ENCODE measurements at places on chromosomes 12 and 14.

DNA sequence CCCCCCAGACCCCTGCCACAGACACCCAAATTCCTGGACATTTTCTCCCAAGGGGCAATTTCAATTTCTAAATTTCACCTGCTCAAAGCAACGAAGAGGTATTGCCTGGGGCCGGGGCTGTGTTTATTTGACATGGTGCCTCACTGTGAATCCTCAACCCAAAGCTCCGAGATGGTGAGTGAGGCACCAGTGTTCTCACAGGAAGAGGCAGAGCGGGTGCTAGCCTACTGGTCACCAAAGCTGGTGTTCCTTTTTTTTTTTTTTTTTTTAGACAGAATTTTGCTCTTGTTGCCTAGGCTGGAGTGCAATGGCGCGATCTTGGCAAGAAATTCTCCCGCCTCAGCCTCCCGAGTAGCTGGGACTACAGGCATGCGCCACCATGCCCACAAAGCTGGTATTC, 14.8 kb upstream of the SH2B3 start:
- DNase-seq, result no peak

DNA sequence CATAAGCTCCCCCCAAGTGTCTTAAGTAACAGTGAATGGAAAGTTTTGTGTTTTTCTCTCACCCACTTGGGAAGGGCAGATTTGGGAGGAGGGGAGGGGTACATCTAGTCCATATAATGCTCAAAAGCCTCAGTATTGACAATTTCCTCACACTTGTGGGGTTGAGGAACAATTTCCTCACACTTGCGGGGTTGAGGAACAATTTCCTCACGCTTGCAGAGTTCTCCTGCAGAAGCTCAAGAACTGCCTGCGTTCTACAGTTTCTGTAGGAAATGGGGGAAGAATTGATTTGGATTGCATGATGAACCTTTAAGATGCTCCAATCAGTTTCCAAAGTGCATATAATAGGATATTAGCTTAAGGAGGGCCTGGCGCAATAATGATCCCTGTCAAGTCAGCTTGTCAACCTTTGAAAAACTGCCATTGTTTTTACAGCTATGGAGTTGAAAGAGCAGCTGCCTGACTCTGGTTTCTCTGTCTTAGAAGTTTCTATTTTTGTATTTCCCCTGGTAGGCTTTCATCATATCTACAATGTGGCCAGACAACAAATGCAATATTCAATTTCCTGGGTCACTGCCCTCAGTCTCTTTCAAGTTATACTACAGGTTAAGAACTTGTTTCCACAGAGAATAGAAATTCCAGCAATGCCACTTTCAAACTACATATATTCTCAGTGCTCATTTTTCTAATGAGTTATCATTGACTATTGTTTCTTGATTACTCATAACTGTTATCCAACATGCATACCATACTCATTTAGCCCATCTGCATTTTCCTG, 66.5 kb downstream of the PLEKHG7 start:
- no peak for DNase-seq

GRCh38 chr12:58639318-58639934, 280.9 kb downstream of the LRIG3 start:
- no peak for DNase-seq

DNA sequence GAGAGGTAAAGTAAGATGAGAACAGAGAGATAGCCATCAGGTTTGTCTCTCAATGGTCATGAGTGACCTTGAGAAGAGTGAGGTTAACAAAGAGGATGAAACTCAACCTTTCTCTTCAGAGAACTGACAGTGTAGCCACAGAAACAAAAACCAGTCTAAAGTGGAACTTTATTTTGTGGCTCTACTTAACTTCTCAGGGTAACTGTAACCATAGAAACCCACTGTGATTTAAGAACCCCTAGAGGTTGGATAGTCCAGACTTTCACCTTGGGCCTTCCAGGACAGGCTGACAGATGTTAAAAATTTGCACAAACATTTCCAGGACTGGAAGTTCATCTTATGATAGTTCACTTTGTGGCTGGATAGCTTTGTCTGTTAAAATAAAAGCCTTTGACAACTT, 48.5 kb downstream of the ATP23 start:
- no peak for DNase-seq

DNA sequence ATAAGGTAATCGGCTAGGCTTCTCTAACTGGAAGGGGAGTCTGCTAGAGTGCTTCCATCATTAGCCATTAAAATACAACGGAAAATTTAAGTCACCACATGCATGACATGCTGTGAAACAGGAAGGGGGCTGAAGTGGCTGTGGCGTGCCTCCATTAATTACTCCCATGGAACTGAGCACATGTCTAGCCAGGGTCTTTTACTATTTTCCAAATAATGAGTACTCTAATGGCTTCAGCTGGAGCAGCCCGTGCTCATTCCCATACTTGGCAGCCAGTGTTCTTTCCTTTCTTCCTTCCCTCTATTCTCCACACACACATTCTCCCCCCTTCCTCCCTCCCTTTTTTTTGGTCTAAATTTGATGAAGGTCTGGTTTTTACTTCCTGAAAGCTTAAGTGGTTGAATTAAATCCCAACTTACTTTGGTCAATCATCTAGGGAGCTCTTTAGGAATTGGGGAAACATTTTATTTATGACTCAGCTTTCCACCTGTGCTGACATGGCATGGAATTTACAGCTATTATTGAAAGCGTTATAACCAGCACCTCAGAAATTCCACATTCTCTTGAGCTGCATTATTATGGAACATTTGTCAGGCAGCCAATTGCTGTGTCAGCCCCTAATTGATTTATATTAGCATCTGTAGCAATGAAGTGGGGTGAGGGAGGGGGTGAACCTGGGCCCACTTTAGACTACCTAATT, 72.3 kb downstream of the LRIG3 start:
- no peak for DNase-seq

GRCh38 chr12:130826151-130826801, 12.8 kb downstream of the STX2 start:
- DNase-seq, result peak; percentile 58

GRCh38 chr12:117467588-117467987, 106.2 kb upstream of the NOS1 start:
- no peak for DNase-seq

DNA sequence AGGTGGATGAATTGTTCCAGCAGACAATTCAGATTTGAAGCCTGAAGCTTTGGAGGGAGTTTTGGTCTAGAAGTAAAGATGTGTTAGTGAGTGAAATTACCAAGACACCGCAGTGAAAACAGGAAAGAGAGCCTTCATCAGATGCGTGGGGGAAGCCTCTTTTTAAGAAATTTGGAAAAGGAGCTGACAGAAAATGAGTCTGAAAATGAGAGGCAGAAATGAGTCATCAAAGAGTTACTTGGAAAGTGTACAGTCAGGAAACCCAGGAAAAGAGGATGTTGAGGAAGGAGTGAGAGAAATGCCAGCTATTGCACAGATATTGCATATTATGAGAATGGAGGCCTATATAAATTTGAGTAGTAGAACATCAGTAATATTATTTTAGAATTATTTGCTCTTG, 520.7 kb downstream of the NRXN3 start:
- DNase-seq, result no peak

GRCh38 chr12:75792687-75793086, 238.9 kb downstream of the PHLDA1 start:
- DNase-seq, result no peak

GRCh38 chr14:74141703-74142102, 56.9 kb downstream of the LIN52 start:
- DNase-seq, result no peak

GRCh38 chr12:98074286-98074685, 441.1 kb upstream of the TMPO start:
- no peak for DNase-seq

GRCh38 chr14:39722547-39723273, 290.5 kb upstream of the FBXO33 start:
- no peak for DNase-seq

DNA sequence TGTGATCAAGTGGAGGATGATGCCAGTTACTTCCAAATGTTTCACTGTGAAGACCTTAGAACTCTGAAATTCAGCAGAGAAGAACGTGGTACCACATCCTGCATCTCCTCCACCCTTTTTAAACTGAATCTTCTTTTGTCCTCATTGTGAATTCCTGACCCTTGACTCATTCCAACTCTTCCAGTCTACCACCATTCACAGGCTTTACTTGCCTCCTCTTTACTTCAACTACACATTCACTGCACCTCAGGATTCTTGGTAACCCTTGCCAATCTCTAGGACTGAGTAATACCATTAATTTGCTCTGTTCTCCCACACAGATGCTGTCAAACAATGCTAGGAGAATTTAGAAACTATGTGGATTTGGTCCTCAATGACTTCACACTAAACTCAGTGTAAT, 37.3 kb downstream of the PPP1R12A start:
- no peak for DNase-seq

GRCh38 chr14:22908601-22909000, 10.3 kb downstream of the RBM23 start:
- no peak for DNase-seq

DNA sequence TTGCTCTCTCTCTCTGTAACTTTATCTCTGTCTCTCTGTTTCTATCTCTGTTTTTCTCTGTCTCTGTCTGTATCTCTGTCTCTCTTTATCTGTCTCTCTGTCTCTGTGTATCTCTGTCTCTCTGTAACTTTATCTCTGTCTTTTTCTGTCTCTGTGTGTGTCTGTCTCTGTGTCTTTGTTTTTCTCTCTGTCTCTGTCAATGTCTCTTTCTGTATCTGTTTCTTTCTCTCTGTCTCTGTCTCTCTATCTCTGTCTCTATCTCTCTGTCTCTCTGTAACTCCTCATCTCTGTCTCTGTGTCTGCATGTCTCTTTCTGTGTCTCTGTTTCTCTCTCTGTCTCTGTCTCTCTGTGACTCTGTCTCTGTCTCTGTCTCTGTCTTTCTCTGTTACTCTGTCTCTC, 51.7 kb downstream of the TMEM121 start:
- no peak for DNase-seq

- no peak for DNase-seq
Measured at GRCh38 chr14:104982548-104983230, 2.9 kb upstream of the CLBA1 start.

- DNase-seq, result peak; percentile 38
Measured at GRCh38 chr14:77181603-77182437, at the start of gene TMEM63C. TSS of gene TMEM63C (plus strand) at chr14:77181798. CDS start at chr14:77218814, 37,016 bp downstream.

DNA sequence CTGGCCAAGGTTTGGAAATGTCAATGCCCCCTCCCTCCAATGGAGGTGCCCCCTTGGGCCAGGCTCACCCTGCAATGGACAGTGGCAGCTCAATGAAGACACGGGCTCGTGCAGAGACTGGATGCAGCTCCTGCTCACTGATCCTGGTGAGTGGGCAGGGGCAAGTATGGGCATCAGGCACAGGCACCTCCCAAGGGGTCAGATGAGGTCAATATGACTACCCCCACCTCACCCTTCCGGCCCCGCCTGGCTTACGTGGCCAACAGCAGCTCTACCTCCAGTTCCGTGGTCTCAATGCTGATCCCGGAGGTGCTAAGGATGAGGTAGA, 13.6 kb downstream of the ITGA7 start:
- DNase-seq, result no peak

- no peak for DNase-seq
Measured at GRCh38 chr12:53604581-53604980, 21.6 kb downstream of the ATF7 start.
